ENCODE measurements at places on chromosomes 12 and 14.

GRCh38 chr14:23408307-23408630, 196 bp upstream of the MYH6 start:
- DNase-seq, result no peak

GRCh38 chr14:93967637-93968250, 8.6 kb downstream of the ASB2 start:
- DNase-seq, result no peak

DNA sequence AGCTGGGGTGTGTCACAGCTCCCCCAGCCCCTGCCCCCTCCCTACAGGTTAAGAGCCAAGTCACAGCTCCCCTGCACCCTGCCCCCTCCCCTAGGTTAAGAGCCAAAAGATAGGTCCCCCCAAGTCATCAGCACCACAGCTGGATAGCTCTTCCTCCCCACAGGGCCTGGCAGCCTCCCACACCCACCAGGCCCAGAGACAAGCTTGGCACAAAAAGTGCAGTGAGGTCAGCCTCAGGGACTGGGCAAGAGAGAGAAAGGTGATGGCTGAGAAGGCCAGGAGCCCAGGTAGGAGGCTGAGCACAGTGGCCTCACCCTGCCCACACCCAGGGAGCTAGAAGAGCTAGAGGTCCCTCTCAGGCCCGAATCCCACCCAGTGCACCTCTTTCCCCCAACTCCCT, 8.7 kb downstream of the ITGA7 start:
- DNase-seq, result no peak

DNA sequence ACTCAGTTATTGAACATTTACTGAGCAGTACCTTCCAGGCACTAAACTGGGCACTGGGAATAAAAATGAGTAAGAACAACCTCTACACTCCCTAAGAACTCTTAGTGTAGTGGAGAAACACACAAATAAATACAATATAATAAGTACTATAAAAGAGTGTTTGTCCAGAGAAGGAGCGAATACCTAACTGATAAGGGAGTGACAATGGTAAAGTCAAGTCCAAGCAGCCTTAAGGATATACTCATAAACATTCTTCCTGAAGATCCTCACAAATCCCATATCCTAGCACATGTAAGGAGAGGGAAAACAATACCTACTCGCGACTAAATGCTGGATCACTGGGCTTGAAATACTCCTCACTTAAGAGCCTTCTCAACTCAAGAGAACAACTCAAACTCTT, 32.8 kb downstream of the SPTLC2 start:
- no peak for DNase-seq

DNA sequence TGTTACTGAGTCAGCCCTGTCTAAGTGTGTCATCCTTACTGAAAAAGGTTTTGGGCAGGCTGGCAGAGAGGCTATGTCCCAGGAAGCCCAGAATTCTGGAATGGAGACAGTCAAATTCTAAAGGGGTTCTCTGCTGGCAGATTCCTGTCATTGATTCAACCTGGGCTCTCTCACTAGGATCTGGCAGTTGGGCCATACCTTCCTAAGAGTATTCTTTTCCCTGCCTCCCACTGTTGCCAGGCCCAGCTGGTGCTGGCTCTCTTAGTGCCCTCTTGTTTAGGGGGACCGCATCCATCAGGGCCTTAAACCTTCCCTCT, 85.0 kb upstream of the EGLN3 start:
- DNase-seq, result no peak

- peak; percentile 57 for DNase-seq
These were observed 62.4 kb upstream of the PSMA6 start for GRCh38 chr14:35229792-35230089.

GRCh38 chr12:47882781-47883546, 21.8 kb downstream of the VDR start:
- DNase-seq, result no peak

DNA sequence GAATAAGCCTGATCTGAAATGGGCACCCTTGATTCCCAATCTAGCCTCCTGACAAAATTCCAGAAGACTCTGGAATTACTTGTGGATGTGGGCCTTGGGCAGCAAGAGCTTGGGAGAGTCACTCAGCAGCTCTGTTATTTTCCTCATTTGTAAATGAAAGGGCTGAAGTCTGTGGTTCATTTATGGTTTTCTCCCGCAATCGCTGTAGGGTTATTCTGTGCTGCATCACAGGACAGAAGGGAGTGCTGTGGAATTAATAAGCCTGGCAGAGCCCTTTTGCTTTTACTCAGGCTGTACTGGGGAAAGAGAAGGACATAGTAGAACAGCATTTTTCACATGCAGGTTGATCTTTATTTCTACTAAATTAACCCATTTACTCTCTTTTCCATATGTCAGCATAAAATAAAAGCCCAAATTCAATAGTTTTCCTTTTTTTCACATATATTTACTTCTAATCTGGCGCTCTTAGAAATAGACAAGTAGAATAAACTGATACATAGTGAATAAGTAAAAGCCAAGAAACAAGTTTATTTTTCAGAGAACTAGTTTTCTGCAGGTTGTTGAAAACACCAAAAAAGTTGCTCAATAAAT, 49.2 kb downstream of the DUSP16 start:
- DNase-seq, result no peak

DNA sequence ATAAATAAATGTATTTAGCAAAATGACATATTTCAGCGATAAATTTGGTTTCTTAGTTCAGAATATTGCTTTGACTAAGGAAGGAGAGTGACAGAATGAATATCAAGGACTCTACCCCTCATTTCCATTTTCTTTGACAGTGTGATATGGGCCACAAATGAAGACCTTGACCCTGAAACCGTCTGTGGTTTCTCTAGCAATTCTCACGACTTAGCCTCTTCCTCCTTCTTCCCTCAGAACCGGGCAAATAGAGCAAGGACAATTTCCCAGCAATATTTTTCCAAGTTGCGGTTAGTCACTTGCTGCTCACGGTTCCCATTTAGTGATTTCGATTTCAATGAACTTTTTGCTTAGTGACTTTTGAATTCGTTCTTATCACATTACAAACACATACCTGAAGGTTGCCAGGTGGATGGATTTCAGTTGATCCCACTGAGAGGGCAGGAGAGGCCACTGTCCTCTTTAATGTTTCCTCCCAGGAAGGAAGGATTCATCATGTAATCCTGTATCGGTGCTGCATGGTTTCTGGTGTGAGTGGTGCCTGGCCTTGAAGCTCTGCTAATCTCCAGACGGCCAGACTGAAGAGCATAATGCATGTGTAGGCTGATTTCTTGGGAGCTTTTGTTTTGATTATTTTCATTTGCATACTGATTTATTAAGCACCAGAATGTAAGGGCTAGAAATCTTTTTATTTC, 77.6 kb downstream of the CHST11 start:
- no peak for DNase-seq

GRCh38 chr12:98224584-98225221, 290.7 kb upstream of the TMPO start:
- DNase-seq, result no peak

DNA sequence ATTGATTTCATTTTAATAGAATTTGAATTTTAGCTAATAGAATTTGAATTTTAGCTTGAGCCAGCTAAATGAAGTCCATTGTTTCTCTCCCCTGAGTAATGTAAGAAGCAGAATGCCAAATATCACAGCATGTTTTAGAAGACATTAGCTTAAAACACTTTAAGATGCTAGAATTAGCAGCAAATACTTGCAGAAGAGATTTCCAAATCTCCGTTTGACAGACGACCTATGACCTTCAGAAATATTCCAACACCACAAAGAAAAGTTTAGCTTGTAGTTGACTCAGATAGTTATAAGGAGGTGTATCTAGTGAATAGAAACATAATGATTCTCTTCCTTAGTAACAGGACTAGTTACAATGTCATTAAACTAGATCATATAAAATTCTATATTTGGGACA, 51.7 kb upstream of the MYF6 start:
- DNase-seq, result no peak

- DNase-seq, result no peak
These were observed 35.8 kb downstream of the IL31 start for GRCh38 chr12:122138181-122138580.

- DNase-seq, result no peak
These were observed 104.8 kb downstream of the UNC79 start for GRCh38 chr14:93535537-93535936.

DNA sequence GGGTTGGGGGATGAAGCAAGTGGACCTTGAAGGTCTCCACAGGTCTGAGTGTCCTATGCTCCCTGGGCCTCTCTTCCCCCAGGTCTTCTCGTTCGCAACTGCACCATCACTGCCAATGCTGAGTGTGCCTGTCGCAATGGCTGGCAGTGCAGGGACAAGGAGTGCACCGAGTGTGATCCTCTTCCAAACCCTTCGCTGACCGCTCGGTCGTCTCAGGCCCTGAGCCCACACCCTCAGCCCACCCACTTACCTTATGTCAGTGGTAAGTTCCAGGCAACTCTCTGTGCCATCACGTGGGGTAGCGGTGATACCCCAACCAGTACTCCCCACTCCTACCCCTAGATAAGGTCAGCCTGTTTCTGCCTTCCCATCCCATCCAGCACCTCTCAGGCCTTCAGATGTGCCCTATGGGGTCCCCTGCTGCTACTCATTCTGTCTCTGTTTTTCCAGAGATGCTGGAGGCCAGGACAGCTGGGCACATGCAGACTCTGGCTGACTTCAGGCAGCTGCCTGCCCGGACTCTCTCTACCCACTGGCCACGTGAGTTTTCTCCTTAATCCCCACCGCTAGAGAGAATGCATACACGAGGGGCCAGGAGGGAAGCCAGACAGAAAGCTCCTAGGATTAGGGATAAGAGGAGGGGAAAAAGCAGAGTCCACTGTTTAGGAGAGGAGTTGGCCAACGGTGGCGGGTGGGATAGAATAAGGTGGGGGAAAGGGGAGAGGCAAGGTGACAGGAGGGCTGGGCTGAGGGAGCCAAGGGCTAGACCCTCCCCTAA, 1.6 kb upstream of the TAPBPL start:
- no peak for DNase-seq

DNA sequence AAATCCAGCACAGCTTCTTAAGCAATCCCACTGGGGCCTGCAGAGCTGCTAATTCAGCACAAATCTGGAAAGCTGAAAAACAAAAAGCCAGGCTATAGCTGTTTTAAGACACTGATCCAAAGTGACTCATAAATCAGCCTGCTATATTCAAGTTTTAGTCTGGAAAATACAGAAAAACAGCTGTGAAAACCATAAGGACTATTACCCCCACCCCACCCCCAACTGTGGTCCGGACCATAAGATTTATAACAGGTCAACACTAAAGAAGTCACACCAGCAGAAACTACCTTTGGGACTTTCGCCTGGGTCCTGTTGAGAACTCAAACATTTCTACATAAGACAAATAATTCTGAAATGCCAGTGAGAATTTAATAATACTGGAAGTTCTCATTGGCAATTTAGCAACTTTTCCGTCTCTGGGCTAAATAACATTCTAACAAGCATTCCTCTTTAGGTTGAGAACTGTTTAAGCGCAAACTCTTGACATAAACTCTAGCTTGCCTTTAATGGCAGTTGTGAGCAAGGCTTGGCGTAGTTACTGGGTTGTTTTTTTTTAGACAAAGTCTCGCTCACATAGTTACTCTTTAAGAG, 3.3 kb downstream of the LRIG3 start:
- no peak for DNase-seq

- DNase-seq, result no peak
These were observed 124.5 kb downstream of the BTG1 start for GRCh38 chr12:92020983-92021665.

DNA sequence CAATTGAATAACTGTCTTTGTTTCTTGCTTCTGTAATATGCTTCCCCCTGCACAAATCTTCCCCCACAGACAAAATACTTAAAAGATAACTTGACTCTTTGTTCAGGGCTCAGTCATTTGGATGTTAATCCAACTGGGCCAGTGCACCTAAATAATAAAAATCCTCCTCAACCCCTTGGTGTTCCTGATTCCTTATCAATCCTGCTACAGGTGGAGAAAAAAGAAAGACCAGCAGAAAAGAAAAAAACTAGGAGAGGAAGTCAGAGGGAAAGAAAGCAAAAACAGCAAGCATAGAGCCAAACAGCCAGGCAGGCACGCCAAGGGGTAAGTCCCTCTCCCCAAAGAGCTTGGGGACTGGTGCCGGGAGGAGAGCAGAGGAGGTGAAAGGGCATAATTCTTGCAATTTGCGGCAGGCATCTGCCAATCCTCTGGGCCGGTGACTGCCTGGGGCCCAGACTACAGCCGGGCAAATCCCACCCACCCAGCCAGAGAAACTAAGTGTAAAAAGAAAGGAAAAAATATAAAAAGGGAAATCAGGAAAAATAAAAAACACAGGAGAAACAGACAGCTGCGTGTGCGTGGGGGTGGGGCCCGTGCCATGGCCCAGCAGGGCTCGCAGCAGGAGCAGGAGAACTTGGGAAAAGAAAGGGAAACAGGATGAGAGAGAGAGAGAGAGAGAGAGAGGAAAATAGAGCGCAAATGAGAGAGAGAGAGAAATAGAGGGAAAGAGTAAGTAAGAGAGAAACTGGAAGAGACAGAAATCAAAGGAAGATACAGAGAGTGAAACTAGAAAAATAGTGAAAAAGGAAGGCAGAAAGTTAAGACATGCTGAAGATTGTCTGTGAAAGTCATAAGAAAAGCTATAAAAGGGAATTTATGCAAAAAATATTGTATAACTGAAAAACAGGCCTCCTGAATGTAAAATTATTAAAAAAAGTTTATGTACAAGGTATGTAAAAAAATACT, 21.4 kb downstream of the KLRK1 start:
- DNase-seq, result no peak

DNA sequence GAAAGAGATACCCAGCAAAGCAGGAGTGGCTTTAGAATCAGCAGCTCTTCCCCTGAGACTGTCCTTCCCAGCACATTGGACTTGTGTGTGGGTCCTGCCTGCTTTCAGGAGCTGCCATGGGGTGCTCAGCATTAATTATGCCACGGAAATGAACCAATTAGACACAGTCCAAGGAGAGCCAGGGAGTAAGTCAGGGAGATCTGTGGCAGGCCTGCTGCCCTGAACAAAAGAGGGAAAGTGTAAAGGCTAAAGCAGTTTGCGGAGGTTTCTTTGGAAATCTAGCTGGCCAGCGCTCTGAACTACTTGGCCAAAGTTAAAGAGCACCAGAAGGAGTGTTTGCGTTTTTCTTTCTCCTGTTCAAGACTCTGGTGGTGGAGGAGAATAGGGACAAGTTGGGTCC, 65.7 kb upstream of the SRSF5 start:
- no peak for DNase-seq

GRCh38 chr12:118274066-118274465, 98.6 kb downstream of the TAOK3 start:
- no peak for DNase-seq

DNA sequence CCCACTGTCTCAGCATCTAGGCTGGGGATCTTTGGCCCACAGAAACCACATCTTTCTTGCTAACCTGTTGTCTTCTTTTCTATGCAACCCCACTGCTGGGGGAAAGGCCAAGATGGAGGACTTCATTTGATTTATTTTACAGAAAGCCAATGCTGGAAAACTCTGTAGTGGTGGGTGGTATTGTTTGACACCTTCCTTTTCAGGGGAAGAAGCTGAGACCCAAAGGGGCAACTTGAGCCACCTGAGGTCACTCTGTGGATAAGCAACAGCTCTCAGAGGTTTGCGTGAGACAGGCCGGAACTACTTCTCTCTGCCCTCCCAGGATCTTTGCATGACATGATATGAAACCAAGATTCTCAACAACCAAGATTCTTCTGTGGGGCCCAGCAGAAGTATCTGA, 645.2 kb downstream of the VRK1 start:
- no peak for DNase-seq

Measured in NCI-H748 treated with DMSO at 0.1 percent for 48 hours (cell line).